Fibroblast of villous mesenchyme (primary cell): ENCODE measurements at places on chromosomes 5 and 9. TPM values are rescaled to one million over a fixed set of nuclear protein-coding genes. Genes with fewer than 3 reads are reported as not detected.

DNA sequence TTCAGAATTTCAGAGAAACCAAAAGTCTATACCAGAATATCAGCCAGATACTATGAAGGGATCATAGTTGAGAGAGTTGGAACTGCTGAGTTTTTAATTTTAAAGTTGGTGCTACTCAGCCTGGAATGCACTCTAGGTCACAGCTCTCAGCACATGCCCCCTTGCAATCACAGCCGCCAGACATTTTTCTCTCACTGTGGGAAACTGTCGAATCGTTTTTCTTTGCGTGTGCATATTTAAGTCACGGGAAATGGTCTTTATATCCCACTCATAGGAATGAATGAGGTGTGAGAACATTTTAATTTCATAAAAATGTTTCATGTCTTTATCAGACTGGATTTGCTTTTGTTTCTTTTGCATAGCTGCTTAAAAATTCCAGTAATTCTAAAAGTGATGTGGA, 12.2 kb upstream of the SPDL1 start:
- no peak for DNase-seq

- peak; percentile 99 for DNase-seq
These were observed 33.2 kb downstream of the MYO10 start for GRCh38 chr5:16902846-16903245.

Gene CA9
- total RNA-seq, result under 0.01 TPM in 1 of 2 replicates, not detected in the other

Gene ACOT12
- not detected in 2 replicates for total RNA-seq
